Stimulated activated CD4-positive, alpha-beta T cell treated with anti-CD3 and anti-CD28 coated beads, Interleukin-2, amount 100 ng/mL, for 48 hours (primary cell): ENCODE measurements at places on chromosomes 6 and 20.

DNA sequence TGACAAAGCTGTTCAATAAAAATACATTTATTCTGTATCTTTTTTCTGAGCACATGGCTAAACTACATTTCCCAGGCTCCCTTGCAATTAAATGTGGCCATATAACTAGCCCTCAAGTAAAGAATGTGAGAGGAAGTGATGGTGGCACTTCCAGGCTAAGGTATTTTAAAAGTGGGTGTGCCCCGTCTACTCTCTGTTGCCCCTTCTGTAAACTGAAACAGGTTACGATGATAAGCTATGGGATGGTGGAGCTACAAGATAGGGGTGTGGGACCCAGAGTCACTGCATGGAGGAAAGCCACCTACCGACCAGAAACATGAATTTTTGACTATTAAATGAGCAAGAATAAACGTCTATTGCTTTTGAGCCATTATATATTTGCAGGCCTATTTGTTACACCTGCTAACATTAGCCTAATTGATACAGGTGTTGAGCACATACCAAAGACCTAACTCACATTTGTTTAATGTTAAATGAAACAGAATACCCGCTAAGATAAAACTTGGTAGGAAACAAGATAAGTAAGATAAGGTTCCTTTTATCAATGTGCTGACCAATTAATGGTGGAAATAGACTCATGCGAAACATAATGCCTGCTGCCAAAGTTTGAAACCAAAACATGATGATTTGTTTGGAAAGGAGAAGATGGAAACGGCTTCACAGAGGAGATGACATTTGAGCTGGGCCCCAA, 3.1 kb downstream of the FYN start:
- no peak for DNase-seq

DNA sequence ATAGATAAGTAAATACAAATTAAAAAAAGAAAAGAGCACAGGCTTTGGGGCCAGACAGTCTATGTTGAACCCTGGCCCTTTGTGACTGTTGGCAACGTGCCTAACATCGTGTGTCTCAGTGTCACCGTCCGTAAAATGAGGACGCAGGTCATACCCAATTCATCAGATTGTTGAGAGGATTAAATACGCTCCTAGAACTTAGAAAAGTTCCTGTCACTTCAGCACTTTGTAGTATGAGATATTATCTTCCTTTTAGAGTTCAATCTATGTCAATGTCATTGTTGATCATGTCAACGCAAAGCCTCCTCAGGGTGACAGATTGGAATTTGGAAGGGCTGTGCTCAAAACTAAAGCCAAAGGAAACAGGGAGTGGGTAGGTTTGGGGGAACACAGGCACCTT, 21.7 kb downstream of the SERPINB1 start:
- no peak for DNase-seq

GRCh38 chr6:136250686-136251008, 536 bp upstream of the MTFR2 start:
- DNase-seq = no peak

DNA sequence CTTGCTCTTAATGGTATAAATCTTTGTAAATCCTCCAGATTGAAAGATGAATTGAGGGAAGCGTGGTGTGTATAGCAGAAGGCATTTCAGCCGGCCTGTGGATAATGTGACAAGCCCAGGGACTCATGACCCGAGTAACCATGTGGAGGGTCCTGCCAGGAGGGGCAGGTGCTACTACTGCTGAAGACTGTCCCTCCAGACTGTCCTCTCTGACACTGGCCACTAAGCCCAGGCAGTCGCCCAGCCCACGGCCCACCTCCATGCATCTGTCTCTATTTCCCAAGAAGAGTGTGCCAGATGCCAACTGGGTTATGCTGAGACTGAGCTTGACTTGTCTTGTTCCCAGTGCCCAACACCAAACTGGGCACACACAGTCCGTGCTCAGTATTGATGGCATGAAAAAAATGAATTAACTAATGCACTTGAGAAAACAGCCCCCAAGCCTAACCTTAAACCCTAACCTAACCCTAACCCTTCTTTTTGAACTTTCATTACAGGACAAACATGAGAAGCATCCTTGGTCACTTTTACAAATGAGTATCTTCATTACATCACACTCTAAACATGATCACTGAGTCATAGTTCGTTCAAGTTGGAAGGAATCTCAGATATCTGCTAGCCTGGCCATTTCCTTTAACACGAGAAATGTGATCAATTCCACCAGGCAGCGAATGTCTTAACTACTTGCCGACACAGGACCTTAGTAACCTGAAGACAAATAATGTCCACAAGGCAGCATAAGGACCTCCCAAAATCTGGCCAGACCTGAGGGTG, 182.2 kb upstream of the RREB1 start:
- no peak for DNase-seq

- no peak for DNase-seq
Observed at GRCh38 chr6:142746524-142746923, 198.5 kb downstream of the HIVEP2 start.
